ENCODE measurements at places on chromosomes 3 and 15. TPM values are rescaled to one million over a fixed set of nuclear protein-coding genes. Genes with fewer than 3 reads are reported as not detected.

GRCh38 chr3:39383881-39384664 lies 903 bp downstream of the SLC25A38 start:
- H3K36me3 ChIP-seq, result no peaks in the 10 kb centered on the region
- H3K27ac ChIP-seq, result peak overlapping the region; percentile 97
- peak; percentile 95 for DNase-seq
- H3K4me1 ChIP-seq, result peaks cover 51% of the 10 kb centered on the region
- H3K27me3 ChIP-seq, result no peaks in the 10 kb centered on the region

DNA sequence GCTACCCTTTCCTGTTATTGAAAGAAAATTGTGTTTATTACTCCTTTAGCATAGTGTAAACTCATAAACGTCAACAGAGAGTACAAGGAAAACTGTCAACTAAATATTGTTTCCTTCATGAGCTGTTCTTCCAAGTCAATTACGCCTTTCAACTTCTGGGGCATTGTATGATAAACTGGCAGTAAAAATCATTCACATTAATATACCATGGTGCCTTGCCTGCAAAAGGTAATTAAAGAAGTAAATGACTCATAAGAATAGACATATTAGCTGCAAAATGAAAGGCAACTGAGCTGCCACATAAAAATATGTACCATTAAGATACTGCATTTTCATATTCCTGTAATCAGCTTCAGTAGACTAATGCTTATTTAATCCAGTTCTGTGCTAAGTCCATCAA lies 447.3 kb downstream of the FOXP1 start:
- H3K27ac ChIP-seq, result no peak overlapping the region
- H3K27me3 ChIP-seq, result no peaks in the 10 kb centered on the region
- no peak overlapping the region for H3K4me3 ChIP-seq
- H3K4me1 ChIP-seq, result no peaks in the 10 kb centered on the region
- no peak for DNase-seq

- DNase-seq, result no peak
- H3K36me3 ChIP-seq, result no peaks in the 10 kb centered on the region
- no peaks in the 10 kb centered on the region for H3K4me1 ChIP-seq
- H3K27ac ChIP-seq, result no peak overlapping the region
These were observed 16.6 kb downstream of the TICRR start for GRCh38 chr15:89591834-89592233.

BLM gene
- 14.1 TPM for total RNA-seq

DNA sequence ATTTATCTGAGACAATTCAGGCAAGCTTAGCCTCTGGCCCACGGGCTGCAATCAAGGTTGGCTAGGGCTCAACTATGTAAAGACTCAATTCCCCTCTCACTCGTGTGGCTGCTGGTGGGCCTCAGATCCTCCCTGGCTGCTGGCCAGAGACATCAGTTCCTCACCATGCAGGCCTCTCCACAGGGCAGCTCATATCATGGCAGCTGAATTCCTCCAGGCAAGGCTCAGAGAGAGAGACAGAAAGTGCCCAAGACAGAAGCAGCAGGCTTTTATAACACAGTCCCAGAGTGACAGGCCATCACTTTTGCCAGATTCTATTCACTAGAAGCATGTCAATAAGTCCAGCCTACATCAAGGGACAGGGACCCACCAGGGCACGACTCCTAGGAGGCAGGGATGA lies 63.2 kb downstream of the XXYLT1 start:
- no peaks in the 10 kb centered on the region for H3K36me3 ChIP-seq
- no peak overlapping the region for H3K4me3 ChIP-seq
- no peaks in the 10 kb centered on the region for H3K27me3 ChIP-seq
- H3K4me1 ChIP-seq, result peaks cover 26% of the 10 kb centered on the region
- H3K27ac ChIP-seq, result no peak overlapping the region

- no peaks in the 10 kb centered on the region for H3K27me3 ChIP-seq
- H3K36me3 ChIP-seq, result no peaks in the 10 kb centered on the region
- no peak for DNase-seq
- H3K27ac ChIP-seq, result no peak overlapping the region
- no peak overlapping the region for H3K4me3 ChIP-seq
These were observed 151.5 kb downstream of the LRRK1 start for GRCh38 chr15:101070502-101071273.

DNA sequence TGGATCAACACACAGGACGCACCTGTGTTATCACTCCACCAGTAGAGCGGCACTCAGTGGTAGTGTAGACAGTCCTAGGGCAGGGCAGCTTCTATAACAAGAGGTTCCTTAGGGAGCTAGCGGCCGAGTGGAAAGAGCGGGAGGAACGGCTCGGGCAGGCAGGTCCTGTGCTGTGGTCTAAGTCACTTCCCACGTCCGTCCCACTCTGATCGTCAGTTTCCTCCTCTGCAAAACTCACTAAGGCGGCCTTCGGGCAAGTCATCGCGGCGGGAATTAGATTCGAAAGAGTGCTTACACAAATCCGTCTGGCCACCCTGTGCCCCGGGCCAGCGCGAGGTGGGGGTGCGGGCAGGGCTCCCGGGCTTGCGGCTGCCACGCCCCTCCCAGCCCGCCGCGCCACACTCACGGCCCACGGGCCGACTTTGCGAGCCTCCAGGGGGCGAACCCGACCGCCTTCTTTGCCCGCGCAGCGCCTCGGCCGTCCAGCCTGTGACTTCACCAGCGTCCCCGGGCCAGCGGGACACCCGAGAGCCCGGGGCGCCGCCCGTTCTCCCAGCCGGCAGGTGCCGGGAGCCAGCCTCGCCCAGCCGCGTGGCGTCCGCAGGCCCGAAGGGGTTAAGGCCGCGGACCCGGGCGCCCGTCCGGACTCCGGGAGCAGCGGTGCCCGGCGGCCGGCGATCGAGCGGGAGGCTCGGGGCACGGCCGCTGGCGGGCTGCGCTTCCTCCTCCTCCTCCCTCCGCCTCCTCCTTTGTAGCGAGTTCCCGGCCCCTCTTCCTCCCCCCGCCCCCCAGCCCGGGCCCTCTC lies 416 bp upstream of the CORO2B start:
- no peaks in the 10 kb centered on the region for H3K36me3 ChIP-seq
- H3K27ac ChIP-seq, result no peak overlapping the region

DNA sequence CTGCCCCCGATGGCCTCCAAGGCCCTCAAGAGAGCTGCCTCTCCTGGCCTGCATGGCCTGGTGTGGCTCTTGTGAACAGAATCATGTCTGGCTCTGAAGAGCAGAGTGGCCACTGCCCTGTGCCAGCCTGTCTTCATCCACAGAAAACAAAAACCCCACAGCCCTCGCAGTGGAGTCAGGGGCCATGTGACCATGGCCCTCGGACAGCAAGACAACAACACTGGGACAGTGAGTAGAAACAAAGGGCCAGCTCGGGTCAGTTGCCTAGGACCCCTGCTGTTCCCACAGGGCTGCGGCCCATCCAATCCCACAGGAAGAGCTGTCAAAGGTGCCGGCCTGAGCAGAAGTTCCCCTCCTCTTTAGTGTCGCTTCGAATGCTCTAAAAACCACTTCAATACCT lies 72.5 kb downstream of the UMPS start:
- H3K27ac ChIP-seq, result no peak overlapping the region
- no peak overlapping the region for H3K4me3 ChIP-seq
- H3K36me3 ChIP-seq, result no peaks in the 10 kb centered on the region

GRCh38 chr15:66523926-66524325 lies 18.8 kb downstream of the ZWILCH start:
- no peak overlapping the region for H3K27ac ChIP-seq
- H3K27me3 ChIP-seq, result no peaks in the 10 kb centered on the region
- peaks cover 21% of the 10 kb centered on the region for H3K36me3 ChIP-seq
- H3K4me3 ChIP-seq, result no peak overlapping the region

DNA sequence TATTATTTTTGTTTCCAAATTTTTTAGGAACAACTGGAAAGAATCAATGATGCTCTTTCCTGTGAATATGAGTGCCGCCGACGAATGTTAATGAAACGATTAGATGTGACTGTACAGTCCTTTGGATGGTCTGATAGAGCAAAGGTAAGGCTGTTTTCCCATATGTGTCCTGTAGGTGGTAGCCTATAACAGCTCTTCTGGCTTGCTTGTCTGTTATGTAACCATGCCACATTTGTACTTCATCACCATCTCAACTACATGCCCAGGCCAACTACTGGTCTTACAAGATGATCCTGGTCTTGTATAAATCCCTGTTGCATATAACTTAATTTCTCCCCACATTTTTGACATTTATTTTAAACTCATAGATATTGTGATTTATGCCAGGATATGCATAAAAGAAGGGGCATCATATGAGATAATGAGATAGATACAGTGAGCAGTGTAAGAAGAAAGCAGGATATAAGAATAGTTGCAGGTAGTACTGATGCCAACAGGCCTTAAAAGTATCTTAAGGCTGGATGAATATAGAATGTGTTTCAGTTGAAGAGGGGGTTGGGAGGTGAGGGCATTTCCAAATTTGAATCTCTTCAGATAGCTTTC lies 20.3 kb downstream of the FAM98B start:
- no peak overlapping the region for H3K27ac ChIP-seq
- H3K4me1 ChIP-seq, result no peaks in the 10 kb centered on the region
- H3K4me3 ChIP-seq, result no peak overlapping the region
- peaks cover 33% of the 10 kb centered on the region for H3K36me3 ChIP-seq
- no peak for DNase-seq
- H3K27me3 ChIP-seq, result no peaks in the 10 kb centered on the region

GOLGA6L4 gene
- 3.7 TPM for total RNA-seq
